IMR-90 (cell line): ENCODE measurements at places on chromosomes 2 and 18.
A peak's percentile ranks its signal among the peaks of the same experiment; 100 is the strongest.

GRCh38 chr2:231622963-231623362 lies 30.3 kb downstream of the TEX44 start:
- no peak for DNase-seq

GRCh38 chr2:54767921-54768320 lies 44.5 kb downstream of the EML6 start:
- DNase-seq: peak; percentile 47

GRCh38 chr18:2656237-2656980 lies 883 bp downstream of the SMCHD1 start:
- DNase-seq: peak; percentile 31

- peak; percentile 13 for DNase-seq
These were observed 44.7 kb downstream of the ASXL2 start for GRCh38 chr2:25833566-25833965.

DNA sequence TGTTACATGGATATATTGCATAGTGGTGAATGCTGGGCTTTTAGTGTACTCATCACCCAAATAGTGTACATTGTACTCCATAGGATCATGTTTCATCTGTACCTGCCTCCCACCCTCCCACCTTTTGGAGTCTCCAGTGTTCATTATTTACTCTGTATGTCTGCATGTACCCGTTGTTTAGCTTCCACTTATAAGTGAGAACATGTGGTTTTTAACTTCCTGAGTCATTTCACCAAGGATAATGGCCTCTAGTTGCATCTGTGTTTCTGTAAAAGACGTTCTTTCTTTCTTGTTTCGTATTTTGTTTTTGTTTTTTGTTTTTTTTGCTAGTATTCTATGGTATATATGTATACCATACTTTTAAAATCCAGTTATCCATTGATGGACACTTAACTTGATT lies 107.5 kb downstream of the MSTN start:
- no peak for DNase-seq

DNA sequence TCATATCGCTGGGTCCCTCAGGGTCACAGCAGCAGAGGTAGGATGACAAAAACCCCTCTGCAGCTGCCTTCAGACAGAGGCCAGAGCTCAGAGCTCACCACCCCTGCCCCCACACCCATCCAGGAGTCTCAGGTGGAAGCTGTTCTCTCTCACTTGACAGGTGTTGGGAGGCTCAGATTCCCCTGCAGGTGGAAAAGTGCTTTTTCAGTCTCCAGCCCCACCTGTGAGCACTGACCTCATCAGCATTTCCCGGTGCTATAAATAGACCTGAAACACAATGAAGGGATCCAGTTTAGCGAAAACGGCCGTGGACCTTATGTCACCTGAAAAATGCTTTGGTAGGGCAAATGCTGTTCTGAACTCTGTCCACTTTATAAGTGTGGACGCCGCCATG lies 254.9 kb downstream of the NDUFA10 start:
- no peak for DNase-seq

DNA sequence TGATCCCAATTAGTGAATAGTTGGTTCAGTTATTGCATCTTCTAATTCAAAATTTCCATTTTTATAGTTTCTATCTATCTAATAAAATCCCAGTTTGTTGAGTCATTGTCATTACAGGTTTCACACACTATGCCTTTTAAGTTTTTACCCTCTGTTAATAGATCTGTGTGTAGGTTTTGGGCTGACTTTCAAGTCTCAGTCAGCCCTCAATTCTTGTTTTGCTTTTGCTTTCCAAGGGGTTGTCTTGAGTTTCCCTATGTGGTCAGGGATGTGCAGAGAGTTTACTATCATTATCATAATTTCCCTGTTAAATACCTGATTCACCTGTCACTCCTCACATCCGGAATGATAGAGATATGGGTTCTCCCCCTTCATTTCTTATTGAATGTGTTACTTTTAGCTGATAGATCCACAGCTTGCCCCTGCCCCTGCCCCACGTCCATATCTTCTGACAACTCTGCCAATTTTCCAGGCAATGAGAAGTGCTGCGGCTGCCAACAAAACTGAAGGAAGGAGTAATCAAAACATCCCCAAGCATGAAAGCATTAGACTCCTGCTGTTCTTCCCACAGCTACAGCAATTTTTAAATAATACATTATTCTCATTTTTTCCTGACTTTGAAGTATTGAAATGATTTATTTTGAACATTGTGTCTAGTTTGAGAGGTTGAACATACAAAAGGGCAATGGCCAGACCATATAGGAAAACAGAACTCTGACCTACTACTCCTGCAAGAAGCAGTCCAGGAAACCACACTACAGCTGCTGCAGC lies 1064.8 kb downstream of the SUCLG1 start:
- no peak for DNase-seq

DNA sequence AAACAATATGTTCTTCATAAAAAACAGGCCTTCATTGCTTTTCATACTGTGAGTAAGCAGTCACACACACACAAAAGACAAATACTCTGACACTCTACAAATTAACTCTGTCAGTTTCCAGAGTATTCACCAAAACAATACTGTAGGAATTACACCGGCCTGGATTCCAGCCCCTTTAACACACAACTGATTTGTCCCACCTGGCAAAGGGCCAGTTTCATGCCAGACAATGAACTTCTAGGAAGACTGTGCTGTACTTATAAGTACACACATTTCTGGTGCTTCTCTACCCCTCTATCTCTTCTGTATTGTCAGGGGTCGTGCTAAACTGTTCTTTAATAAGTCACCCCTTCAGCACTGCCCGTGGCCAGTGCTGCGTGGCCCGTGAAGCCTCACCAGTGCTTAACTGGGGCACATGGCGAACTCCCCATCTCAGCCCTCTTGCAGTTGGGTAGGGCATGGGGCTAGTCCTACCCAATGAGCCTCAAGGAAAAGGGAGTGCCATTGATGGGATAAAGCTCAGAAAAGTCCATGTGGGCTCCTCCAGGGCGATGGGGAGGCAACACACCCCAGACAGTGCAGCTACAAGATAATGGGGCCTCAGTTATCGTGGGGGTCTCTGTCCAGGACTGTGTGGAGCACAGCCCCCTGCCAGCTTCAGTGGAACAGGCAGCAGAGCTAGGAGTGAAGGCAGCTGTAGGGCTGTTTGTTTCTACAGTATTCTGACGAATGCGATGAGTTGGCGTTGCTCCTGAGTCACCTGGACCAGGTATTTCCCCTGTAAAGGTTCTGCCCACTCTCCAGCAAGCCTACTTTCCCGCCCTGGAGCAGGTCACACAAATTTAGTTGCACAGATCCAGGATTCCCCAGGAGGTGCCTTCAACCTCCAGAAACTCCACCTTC lies 99.0 kb downstream of the SP3 start:
- no peak for DNase-seq

DNA sequence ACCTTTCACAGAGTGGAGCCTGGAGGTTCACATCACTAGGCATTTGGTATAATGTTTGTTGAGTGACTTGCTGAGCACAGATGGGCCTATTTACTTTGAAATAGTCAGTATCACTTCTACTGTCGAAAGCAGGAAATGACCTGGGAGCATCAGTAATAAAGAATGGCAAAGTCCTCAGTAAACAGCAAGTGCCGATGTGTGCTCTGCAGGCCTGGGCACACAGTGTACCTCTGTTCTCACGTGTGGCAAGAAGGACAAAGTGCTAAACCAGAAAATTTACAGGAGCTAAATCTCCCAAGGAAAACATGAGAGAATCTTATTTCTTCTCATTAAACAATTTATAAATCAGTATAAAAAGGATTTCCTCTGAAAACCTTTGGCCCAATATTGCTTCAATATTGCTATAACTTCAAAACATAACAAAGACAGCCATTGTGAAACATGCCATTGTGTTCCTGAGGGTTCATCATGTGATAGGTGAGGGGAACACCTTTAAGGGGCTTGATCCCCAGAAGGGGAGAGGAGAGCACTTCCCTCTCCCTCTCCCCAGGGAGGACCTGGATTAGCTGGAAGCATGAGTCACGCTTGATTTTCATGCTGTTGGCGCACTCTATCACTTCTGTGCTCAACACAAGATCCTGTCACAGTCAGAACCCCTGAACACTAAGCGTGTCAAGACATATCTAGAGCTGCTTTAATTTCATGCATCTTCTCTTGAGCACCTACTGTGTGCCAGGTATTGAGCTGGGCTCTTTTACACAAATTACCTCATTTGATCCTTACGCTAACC lies 131.5 kb upstream of the SMAD2 start:
- DNase-seq: no peak

DNA sequence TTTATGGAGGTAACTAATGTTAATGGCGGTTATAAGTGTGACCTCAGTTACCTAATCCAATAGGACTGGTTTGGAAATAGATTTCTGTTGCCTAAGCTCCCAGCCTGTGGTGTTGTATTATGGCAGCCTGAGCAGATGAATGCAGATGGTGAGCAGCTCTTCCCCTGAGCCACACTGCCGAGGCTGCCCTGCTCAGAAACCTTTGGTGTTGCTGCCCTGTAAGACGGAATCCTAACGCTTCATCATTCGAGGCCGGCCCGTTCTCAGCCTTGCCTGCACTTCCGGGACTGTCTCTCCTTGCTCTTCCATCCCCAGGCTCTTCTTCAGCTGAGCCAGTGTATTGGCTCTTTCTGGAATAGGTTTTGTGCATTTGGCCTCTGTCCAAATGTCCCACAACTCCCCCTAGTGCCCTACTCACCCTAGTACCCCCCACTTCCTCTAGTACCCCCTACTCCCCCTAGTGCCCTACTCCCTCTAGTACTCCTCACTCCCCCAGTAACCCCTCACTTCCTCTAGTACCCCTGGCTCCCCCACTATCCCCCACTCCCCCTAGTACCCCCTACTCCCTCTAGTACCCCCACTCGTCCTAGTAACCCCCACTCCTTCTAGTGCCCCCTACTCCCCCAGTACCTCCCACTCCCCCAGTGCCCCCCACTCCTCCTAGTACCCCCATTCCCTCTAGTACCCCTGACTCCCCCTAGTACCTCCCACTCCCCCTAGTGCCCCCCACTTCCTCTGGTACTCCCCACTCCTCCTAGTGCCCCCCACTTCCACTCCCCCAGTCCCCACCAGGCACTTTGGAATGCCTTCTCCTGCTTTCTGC lies 106.0 kb upstream of the TAF1B start:
- peak; percentile 50 for DNase-seq

DNA sequence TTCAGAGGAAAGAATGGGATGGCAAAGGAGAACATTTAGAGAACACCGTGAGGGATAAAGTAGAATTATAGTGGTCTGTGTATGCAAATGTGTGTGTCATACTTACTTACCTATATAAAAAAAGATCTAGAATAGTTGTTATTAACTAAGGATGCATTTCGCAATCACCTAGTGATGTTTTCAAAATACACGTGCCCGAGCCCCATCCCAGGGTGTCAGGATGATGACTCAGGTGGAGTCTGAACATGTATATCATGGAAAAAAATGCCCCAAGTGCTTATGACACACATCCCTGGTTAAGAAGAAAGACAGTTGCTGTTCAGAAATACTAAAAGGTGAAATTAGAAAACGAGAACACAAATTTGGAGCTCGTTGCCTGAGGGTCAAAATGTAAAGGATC lies 109.0 kb downstream of the CERS6 start:
- peak; percentile 62 for DNase-seq

- peak; percentile 66 for DNase-seq
These were observed 54.9 kb upstream of the IGFBP2 start for GRCh38 chr2:216578325-216578724.

GRCh38 chr2:19851116-19851695 lies 50.6 kb downstream of the TTC32 start:
- no peak for DNase-seq

GRCh38 chr2:207151048-207151447 lies 14.7 kb downstream of the KLF7 start:
- DNase-seq: no peak

DNA sequence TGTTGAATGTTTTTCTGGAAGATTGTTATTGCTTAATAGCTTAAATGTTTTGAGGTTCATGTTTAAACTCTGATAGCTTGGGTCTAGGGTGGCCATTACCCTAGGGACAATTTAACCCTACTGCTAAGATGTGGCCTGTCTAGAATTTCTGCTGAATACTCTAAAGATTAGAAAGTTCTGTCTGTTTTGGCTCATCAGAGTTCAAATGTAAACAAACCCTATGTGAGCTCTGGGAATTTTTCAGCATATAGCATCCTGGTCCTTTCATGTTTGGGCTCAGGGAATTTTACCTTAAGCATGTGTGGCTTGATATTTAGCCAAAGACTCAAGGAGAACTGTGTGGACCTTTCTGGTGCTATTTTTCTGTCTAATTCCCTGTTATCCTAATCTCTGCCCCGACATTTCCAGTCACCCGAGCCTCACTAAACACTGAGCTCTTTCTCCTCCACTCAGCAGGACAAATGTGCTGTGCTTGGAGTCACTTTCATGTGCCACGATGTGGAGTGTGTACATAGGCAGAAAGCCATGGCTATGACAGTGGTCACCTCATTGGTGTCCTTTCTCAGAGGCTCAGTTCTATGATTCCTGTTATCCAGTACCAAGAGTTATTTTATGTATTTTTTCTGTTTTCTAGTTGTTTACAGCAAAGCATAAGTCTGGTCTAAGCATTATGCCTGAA lies 492.5 kb upstream of the SPHKAP start:
- no peak for DNase-seq

DNA sequence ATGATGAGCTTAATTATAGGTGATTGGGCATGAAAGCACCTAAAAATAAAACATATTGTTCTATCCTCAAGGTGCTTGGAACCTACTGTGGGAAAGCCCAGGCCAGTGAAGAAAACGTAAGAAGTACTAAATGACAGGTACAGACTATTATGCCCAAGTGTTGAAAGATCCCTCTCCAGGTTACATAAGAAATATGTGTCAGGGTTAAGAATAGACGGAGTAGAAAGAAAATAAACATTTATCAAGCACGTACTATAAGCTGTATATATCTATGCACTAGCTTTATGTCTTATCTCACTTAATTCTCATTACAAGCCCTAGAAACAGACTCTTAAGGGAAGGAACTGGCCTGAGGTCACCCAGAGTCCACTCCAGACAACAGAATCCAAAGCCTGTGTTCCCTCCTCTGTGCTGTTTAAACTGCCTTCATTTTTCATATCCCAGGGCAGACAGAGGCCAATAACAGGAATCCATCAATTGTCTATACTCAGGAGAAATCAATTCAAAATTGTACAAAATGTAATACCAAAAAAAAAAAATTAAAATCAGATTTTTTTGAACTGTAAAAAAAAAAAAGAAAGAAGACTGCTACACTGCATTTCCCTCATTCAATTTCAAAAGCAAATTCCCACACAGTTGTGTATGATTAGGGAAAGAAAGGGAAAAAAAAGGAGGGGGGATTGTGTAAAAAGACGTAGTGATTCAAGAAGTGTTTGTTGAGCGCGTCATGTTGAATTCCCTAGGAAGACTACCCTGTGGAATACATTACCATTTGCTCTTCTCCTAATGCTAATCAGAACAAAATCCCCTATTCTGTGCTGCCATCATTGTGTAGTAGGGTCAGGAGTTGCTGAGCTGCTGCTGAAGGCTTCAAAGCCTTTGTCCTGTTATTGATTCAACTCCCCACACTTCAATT lies 156.3 kb downstream of the IRS1 start:
- DNase-seq: no peak

DNA sequence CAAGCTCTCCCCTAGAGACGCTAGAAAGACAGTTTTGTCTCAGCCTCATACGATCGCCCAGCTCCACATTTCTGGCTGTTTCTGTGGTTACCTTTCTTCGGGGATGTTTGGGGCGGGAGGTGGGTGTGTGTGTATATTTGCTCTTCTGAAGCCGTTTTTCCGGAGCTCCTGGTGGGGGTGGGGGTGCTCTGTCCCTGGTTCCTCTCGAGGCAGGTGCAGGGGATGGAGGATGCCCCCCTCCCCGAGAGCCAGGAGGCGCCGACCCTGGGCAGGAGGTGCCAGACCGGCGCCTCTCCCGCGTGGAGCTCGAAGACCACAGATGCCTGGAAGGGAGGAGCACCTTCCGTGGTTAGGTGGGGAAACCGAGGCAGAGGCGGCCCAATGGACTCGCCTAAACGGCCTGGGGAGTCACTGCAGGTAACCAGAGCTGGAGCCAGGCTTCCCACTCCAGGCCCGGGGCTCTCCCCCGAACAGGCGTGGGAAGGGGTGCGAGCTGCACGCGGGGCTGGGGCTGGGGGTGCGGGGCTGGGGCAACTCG lies 694 bp upstream of the HPCAL1 start:
- DNase-seq: no peak
